Mesothelial cell of epicardium (in vitro differentiated cells): ENCODE measurements at places on chromosomes 5 and 9.

GRCh38 chr9:35609820-35610163, 4.7 kb downstream of the TESK1 start:
- peaks cover 10% of the 10 kb centered on the region for H3K4me1 ChIP-seq
- H3K27me3 ChIP-seq = peaks cover 27% of the 10 kb centered on the region
- H3K36me3 ChIP-seq = peaks cover 18% of the 10 kb centered on the region
- H3K4me3 ChIP-seq = no peak overlapping the region
- DNase-seq = no peak

GRCh38 chr5:149154650-149155049, 13.4 kb downstream of the ABLIM3 start:
- H3K4me1 ChIP-seq = no peaks in the 10 kb centered on the region
- no peak overlapping the region for H3K4me3 ChIP-seq
- no peak overlapping the region for H3K27ac ChIP-seq
- H3K36me3 ChIP-seq = no peaks in the 10 kb centered on the region
- peaks cover 5% of the 10 kb centered on the region for H3K27me3 ChIP-seq

- H3K36me3 ChIP-seq = no peaks in the 10 kb centered on the region
- no peak overlapping the region for H3K4me3 ChIP-seq
- H3K4me1 ChIP-seq = peaks cover 32% of the 10 kb centered on the region
- DNase-seq = no peak
- H3K27me3 ChIP-seq = peaks cover 29% of the 10 kb centered on the region
These were observed 16.6 kb downstream of the KCNIP1 start for GRCh38 chr5:170520372-170520771.

DNA sequence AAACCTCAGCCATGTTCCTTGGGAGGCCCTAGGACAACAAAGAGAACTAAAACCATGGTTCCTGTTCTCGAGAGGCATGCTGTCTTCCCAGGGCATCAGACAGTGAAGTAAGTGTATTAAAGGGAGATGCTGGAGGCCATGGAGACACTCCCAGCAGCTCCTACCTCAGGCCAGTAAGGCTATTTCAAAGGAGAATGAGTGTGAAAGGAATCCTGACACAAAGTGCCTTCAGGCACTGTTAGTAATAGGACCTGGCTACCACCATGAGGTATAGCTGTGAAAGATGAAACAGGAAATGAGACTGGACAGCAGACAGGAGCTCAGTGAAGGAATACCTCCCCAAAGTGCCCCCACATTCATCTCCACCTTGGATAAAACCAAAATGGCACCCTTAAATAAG, 71.0 kb downstream of the FANCC start:
- H3K4me1 ChIP-seq = peaks cover 24% of the 10 kb centered on the region
- H3K36me3 ChIP-seq = peaks cover 14% of the 10 kb centered on the region
- no peak for DNase-seq

GRCh38 chr5:72137826-72138409, 30.6 kb downstream of the MAP1B start:
- no peak overlapping the region for H3K4me3 ChIP-seq
- DNase-seq = no peak
- no peaks in the 10 kb centered on the region for H3K27me3 ChIP-seq

- H3K36me3 ChIP-seq = peaks cover 47% of the 10 kb centered on the region
- no peak for DNase-seq
- no peak overlapping the region for H3K27ac ChIP-seq
These were observed 14.1 kb downstream of the TRIM32 start for GRCh38 chr9:116700882-116701865.

- H3K4me3 ChIP-seq = no peak overlapping the region
- H3K27me3 ChIP-seq = no peaks in the 10 kb centered on the region
- no peak overlapping the region for H3K27ac ChIP-seq
- H3K36me3 ChIP-seq = peaks cover 3% of the 10 kb centered on the region
- no peak for DNase-seq
These were observed 457.6 kb upstream of the GRAMD2B start for GRCh38 chr5:125965577-125965976.

GRCh38 chr9:138013273-138013672, 135.7 kb downstream of the CACNA1B start:
- no peak overlapping the region for H3K27ac ChIP-seq
- no peaks in the 10 kb centered on the region for H3K4me1 ChIP-seq

DNA sequence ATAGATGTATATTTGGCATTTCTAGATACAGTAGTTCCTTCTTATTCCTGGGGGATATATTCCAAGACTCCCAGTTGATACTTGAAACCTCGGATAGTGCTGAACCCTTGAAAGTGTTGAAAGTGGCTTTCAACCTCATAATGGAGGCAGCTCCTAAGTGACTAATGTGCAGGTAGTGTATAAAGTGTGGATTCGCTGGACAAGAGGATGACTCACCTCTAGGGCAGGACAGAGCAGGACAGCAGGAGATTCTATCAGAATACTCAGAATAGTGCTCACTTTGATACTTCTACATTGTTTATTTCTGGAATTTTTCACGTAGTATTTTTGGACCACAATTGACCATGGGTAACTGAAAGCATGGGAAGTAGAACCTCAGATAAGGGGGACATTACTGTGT, 1138.9 kb upstream of the WWC1 start:
- H3K4me3 ChIP-seq = no peak overlapping the region
- no peaks in the 10 kb centered on the region for H3K36me3 ChIP-seq
- H3K27ac ChIP-seq = no peak overlapping the region
- DNase-seq = no peak

GRCh38 chr5:52139888-52140615, 647.7 kb upstream of the ITGA1 start:
- H3K4me3 ChIP-seq = no peak overlapping the region
- DNase-seq = no peak
- H3K27me3 ChIP-seq = no peaks in the 10 kb centered on the region
- H3K36me3 ChIP-seq = no peaks in the 10 kb centered on the region
